Naive thymus-derived CD8-positive, alpha-beta T cell (primary cell): ENCODE measurements at places on chromosomes 7 and 10.

GRCh38 chr7:107185716-107186115 lies 16.9 kb downstream of the HBP1 start:
- DNase-seq, result no peak

DNA sequence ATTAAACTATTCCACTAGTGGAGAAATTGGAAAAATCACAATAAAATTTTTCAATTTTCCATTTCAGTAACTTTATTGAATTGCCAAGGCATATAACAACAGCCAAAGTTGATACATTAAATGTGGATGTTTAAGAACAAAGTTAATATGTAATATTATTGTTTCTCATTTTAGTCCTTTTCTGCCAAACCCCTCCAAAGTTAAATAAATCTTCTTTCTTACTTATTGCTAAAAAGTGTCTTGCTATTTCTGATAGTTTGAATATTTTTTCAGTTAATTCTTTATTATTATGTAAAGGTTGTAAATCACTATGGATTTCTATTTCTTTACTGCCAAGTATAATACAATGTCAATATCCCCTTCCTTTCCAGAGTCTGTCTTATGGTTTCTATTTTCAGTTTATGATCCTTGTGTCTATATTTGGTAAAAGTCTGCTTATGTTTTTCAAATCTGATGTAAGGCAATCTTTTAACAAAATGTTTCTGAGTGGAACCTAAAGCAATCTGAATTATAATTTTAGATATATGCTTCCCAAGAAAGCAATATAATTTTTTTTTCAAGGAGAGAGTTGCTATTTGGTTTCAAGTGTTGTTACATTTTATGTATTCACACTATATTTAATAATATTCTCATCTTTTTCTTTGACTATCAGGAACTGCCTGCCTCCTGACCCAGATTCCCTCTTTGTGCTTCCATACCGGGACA lies 80.3 kb upstream of the RHOBTB1 start:
- no peak for DNase-seq

- no peak for DNase-seq
Observed at GRCh38 chr10:92787557-92788152, 60.7 kb upstream of the EXOC6 start.

DNA sequence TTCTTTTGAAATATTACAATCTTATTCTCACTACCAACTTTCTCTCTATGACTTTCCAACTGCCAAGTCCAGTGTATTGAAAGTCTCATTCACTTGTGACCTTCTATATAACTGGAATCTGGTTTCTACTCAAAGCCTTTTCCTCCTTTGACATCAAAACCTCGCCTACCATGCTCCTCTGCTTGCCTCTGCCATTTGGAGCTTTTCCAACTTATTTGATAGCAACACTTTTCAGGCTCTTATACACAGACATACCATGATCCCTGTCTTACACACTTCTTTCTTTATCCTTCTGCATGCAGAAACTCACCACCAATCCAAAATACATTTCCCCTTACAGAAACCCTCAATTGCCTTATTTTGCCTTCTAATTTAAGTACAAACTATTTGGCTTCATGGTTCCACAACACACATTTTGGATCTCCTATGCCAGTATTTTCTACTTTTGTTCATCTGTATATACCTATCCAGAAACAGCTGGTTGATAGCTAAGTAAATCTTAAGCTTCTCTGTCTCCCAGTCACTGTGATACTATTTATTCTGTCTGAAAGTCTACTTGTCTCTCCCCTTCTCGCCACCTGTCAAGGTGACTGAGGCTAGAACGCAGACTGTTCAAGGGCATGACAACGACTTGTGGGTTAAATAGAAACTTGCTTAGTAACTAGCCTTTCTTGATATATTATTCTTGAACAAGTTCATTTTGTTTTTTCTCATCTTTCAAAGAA lies 22.4 kb downstream of the GNG11 start:
- no peak for DNase-seq

DNA sequence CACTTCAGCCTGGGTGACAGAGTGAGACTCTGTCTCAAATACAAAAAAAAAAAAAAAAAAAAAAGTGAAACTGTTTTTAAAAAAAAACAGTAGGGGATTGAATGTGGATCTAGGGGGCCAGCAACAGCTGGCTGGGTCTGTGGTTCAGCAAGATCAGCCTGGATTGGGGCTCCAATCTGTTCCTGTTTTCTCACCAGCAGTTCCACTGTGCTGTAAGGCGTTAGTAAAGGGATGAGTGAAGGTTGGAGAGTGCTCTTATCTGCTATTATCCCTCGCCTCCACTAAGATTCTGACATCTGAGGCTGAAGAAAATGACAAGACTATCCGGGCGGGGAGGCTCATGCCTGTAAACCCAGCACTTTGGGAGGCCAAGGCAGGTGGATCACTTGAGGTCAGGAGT lies 41.6 kb upstream of the GTF2IRD1 start:
- no peak for DNase-seq

DNA sequence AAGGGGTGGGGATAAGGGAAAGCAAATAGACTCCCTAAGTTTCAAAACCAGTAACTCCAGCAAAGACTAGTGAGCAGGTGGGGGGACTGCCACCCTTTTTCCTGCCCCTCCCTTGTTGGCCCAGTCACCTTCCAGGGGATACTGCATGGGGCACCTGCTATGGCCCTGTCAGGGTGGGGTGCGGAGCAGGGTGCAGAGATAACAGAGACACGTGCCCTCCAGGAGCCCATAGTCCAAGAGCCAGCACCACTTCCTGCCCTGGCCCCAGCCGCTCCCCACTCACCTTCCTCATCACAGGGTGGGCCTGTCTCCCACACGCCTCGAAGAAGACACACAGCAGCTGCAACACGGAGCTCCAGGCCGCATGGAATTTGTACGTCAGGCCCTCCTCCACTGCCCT lies 20.6 kb downstream of the RRP12 start:
- no peak for DNase-seq

DNA sequence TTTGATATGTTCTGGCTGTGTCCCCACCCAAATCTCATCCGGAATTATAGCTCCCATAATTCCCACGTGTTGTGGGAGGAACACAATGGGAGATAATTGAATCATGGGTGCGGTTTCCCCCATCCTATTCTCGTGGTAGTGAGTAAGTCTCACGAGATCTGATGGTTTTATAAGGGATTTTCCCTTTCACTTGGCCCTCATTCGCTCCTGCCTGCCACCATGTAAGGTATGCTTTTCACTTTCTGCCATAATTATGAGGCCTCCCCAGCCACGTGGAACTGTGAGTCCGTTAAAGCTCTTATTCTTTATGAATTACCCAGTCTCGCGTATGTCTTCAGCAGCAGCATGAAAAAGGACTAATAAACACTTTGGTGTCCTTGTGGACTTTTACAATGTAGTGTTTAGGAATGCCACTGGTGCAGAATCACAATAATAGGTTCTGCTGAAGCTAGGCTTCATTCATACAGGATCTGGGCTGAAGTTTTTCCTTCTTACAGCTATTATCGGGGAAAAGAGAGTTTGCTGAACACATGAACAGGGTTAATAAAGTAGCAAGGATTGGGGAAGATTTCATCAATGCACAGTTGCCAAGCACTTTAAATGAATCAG lies 74.3 kb downstream of the CPED1 start:
- DNase-seq, result no peak

GRCh38 chr7:36601601-36602000 lies 122.7 kb downstream of the AOAH start:
- DNase-seq, result no peak

DNA sequence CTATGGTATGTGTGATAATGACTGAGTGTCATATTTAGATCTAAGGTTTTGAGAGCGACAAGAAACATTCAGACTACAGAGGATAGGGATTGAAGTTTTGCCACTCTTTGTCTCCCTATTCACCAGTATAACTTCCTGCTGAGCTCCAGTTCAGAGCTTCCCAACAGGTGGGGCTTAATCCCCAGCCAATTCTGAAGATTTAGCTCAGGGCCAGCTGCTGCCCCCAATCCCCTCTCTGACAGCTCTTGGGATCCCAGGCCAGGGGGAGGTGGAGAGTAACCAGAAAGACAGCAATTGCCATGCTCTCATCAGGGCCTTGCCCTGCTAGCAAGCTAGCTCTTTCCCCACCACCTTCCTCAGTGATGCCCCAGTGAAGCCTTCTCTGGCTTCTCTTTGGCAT lies 57.8 kb downstream of the TRIL start:
- no peak for DNase-seq

DNA sequence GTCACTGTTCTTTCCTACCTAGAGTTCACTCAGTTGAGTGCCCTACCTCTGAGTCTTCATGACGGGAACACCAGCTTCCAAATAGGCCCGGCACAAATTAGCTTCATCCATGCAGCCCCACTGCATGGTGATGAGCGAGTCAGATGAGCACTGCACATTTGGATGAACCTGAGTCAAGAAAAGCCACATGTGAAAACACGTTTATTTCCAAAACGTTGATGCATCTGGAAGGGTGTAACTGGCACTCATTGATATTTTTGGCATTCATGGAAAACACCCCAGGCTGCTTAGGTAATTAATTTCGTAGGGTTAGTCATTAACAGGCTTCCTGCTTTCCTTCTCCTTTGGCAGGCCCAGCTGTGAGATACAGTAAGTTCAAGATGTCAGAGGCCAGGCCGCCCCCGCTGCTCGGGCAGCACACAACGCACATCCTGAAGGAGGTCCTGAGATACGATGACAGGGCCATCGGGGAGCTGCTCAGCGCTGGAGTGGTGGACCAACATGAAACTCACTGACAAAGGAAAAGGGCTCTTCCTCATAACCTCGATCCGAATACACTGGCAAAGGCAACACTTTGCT lies 725.2 kb downstream of the SUGCT start:
- DNase-seq, result no peak

- DNase-seq, result no peak
Observed at GRCh38 chr10:9743639-9744038, 1274.0 kb upstream of the CELF2 start.

DNA sequence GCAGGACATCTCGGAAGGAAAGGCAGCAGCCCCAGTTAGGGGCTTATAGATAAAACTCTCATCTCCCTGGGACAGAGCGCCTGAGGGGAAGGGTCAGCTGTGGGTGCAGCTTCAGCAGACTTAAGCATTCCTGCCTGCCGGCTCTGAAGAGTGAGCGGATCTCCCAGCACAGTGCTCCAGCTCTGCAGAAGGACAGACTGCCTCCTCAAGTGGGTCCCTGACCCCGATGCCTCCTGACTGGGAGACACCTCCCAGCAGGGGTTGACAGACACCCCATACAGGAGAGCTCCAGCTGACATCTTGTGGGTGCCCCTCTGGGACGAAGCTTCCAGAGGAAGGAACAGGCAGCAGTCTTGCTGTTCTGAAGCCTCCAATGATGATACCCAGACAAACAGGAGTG lies 117.1 kb upstream of the POT1 start:
- DNase-seq, result no peak

GRCh38 chr10:102185811-102186527 lies 33.8 kb downstream of the NOLC1 start:
- DNase-seq, result no peak

GRCh38 chr10:11143242-11143641 lies 125.6 kb downstream of the CELF2 start:
- no peak for DNase-seq

- no peak for DNase-seq
Observed at GRCh38 chr7:77413128-77413527, 3.0 kb downstream of the GSAP start.

- no peak for DNase-seq
Observed at GRCh38 chr10:124338276-124338925, 80.3 kb downstream of the OAT start.

DNA sequence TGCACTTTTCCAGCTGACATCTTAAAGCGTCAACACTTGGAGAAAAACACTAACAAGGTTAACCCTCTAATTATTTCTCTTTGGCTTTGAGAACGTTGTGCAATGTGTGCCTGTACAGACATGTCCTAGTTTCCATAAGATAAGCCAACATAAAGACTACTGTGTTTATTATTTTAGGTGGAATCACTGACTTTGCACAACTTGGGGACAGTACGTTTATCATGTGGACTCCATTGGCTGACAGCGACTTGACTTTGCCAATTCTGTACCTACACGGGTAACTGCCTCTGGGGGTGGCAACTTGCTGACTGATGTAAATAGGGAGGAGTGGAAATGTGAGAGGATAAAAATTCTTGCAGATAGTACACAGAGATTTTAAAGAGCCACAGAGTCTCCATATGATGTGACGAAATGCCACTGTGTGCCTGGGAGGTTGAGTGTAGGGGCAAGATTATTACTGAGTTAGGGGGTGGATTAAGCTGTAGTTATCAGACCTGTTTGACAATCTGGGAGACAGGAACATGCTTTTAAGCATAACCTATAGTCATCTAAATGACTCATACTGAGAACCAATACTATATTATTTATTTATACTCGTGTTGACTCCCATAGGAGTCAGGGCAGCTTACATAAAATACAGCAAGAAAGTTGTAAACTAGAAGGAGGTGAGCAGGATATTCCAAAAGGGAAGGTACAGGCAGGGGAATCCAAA lies 21.0 kb downstream of the SLC13A4 start:
- no peak for DNase-seq

DNA sequence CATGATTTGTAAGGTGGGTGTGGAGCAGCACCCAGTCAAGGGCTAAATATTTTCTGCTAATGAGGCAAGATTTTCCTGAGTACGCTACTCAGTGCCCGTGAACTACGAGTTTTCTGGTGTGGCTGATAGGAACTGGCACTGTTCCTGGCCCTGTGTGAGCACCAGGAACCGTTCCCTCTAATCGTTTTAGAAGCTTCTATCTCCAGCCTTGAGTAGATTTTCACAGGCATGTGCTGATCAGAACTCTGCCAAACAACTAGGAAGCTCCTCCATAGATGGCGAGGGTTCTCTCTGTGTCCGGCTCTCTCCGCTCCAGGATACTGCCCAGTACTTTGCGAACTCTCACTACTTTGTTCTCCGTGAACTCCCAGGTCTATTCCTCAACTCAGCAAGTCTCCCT lies 17.7 kb downstream of the TRIM4 start:
- no peak for DNase-seq

- DNase-seq, result peak; percentile 39
Observed at GRCh38 chr7:112449353-112449752, 907 bp upstream of the IFRD1 start.

DNA sequence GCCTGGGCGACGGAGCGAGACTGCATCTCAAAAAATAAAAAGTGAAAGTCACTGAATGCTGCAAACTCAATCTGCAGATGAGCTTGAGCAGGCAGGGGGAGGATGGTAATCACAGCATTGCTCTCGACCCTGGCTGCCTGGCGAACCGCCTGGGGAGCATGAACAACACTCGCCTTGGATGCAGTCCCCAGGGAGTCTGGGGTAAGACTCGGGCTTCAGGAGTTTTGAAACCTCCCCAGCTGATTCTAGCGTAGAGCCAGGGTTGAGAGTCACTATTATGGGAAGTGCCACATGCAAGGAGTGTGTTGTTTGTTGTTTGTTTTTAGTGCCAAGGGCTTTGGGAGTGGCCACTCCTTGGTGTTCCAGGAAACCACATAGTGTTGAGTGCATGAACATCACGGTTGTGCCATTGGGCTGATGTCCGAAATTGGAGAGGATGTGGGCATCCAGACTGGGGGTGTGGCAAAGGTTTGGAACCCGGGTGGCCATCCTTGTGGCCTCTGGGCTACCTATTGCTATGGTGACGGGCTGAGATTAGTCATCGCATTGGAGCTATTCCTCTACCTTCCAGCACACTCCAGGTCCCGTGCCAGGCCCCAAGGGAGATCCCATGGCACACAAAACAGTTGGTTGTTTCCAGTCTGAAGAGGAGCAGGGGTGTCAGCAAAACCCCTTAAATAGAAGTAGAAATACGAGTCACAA lies 92.6 kb downstream of the RGS10 start:
- DNase-seq, result no peak

GRCh38 chr7:142548978-142549377 lies 200.3 kb upstream of the PRSS1 start:
- DNase-seq, result no peak

GRCh38 chr7:25735674-25736242 lies 416.2 kb upstream of the NFE2L3 start:
- DNase-seq, result no peak
